ENCODE measurements at places on chromosomes 3 and 15.

DNA sequence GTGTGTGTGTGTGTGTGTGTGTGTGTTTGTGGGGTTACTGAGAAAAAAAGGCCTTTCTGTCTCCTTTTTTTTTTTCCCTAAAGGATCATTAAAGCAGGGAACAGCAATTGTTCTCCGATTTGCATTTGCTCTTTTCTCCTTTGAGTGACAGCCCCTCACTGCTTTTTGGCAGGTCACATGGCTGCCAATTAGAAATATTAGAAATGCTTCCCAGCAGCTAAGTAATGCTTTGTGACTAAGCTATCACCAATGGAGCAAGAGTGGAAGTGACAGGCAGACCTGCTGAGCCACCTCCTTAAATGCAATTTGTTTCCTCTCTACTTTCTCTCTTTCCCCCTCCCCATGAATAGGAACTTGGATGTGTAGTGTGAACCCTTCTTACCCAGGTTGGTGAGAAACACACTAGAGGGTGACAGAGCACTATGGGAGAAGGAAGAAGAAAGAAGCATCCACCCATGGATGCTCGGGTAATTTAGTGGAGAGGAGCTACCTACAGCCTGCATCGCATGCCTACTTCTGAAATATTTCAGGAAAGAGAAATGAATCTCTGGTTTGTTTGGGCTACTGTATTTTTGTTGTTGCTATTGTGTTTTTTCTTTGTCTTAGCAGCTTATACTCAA is 165.2 kb upstream of the PDZRN3 start:
- DNase-seq = no peak

GRCh38 chr15:31341071-31341470 is 14.4 kb downstream of the KLF13 start:
- no peak for DNase-seq

DNA sequence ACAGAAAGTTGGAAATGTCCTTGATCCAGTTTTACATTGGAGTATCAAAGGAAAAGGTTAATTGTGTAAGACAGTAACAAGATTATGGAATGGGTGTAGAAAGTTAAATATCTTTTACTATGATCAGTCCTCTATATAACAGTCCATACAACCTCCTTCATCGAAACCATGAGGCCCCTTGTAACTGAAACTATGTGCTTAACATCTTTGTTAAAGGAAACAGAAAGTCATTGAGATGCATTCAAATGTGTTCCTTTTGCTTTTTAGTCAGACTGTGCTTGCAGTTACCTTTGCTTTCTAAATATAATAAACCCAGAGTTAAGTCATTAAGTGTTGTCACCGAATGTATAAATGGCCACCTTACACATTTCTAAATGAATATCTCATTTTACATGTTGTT is 1298.5 kb downstream of the ROBO2 start:
- no peak for DNase-seq

DNA sequence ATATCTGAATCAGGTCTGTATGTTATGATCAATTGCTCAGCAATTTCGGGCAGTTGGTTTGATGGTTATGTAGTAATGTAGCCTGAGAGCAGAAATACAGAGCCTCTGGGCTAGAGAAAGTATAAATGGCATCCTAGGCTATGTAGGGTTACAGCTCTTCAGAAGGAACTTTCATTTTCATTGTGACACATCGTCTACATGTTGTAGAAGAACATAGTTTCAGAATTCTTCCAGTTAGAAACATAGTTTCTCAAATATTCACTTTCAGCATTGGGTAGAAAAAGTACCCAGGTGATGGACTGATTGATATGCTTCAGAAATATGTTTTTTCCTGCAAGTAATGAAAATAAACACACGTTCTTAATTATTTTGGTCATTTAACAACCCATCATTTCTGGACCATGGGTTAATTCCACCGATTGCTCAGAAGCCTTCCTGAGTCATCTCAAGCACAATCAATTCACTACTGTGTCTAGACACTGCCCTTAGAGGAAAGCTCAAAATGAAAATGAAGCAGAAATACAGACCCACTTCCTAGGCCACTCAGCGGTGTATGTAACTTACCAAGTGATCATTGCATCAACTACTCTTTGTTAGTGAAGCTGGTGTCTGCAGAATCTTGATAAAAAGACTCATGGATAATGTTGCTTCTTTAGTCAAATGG is 88.8 kb upstream of the TSEN2 start:
- DNase-seq = no peak

- DNase-seq = no peak
Measured at GRCh38 chr3:109098079-109098644, 19.8 kb downstream of the MORC1 start.

- DNase-seq = peak; percentile 42
Measured at GRCh38 chr3:149460117-149460516, 14.4 kb upstream of the TM4SF4 start.

Data from astrocyte (in vitro differentiated cells and primary cell).